Stimulated activated CD4-positive, alpha-beta T cell treated with anti-CD3 and anti-CD28 coated beads, Interleukin-1b, Interleukin-23, amount 100 ng/mL, for 1 hour (primary cell): ENCODE measurements at places on chromosomes 5 and 9.

GRCh38 chr9:34686732-34687131 is 4.3 kb downstream of the CCL19 start:
- no peak for DNase-seq

DNA sequence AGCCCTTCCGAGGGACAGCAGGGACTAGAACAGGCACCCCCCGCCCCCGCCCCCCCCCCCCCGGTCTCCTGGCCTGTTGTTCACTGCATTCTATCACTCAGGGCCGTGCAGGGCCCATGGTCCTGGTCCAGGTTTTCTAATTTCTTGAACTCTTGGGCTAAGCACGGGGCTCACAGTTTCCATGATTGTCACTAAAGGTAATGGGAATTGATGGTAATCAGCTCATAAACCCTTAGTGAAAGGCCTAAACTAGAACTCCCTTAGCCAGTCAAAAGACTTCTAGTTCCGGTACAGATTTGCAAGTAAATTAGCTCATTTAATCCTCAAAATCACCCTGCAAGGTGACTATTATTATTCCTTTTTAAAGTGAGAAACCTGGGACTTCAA is 14.7 kb upstream of the PWWP2A start:
- no peak for DNase-seq

- DNase-seq: no peak
Measured at GRCh38 chr9:137960496-137960895, 82.9 kb downstream of the CACNA1B start.

DNA sequence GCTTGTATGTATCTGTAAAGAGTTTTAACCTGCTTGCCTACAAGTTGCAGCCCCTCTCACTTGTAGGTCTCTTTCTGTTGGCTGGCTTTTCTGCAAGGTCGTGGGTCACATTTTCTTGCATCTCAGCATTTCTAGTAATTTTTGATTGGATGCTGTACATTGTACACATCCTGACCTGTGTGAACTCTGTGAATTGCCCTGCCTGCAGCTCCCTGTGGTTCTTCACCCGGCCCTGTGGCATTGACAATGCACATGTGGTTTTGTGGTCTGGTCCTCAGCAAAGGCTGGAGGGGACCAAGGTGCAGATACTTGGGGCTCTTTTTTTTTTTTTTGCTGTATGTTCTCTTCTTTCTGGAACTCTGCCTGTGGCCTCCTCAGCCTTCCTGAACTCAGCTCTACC is 53.6 kb downstream of the WNK2 start:
- no peak for DNase-seq

- DNase-seq: no peak
Measured at GRCh38 chr9:70079417-70080037, 35.9 kb downstream of the MAMDC2 start.

DNA sequence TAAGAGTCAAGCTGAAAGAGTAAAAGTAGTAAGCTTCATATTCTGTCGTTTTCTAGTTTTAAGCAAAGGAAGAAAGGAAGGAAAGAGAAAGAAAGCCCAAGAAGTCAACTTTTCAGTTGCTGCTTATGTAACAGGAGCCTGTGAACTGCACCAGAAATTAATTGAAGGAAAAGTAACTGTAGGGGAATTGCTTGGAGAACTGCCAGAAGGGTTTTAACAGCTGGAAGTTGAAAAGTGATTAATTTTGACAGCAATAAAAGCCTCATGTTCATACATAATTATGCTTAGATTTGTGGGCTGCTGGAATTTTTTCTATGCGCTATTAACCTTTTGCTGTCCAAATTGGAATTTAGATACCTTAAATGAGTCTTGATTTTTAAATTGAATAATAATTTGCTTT is 255.7 kb downstream of the ENC1 start:
- DNase-seq: no peak

DNA sequence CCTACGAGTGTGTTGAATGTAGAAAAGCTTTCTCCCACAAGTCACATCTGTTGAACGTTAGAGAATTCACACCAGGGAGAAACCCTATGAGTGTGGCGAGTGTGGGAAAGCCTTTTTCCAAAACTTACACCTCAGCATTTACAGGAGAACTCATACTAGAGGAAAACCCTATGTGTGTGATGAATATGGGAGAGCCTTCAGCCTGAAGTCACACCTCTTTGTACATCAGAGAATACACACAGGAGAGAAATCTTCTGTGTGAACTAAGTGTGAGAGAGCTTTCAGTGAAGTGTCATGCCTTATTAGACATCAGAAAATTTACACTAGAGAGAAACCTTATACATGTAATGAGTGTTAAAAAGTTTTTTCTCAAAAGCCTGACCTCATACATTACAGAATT is 41.8 kb upstream of the GPX3 start:
- no peak for DNase-seq

GRCh38 chr5:150762211-150762610 is 3.4 kb upstream of the DCTN4 start:
- DNase-seq: no peak

- DNase-seq: no peak
Measured at GRCh38 chr5:1057485-1058082, 49.0 kb downstream of the NKD2 start.

DNA sequence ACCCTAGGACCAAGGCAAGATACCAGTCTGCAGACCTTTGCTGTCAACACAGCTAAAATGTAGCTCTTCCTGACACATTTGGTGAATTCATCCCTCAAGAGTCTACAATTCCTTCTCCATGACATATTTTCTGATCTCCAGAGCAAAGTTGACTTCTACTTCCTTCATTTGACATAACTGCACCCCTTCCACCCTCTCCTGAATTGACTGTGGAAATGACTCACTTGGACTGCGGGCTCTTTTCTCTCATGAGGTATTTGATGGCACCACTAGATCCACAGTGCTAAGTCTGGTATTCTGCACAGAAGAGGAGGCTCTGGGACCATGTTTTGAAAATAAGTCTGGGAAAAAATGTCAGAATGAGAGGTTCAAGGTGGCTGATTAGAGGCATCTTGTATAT is 338.4 kb upstream of the TRPC7 start:
- no peak for DNase-seq

DNA sequence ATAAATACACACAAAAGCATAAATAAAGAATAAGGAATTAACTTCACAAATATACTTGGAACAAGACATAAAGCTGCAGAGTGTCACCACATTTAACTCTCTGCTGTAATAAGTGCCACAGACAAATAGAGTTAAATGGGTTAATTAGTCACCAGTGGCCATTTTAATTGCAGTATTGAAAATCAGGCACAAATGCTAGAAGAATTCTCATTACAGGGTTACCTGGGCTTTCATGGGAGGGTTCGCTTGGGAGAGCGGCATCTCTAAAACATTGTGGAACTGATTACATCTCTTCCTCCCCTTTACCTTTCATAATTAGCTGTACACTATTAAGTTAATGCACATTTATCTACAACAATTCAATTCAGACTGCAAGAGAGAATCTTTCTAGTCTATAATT is 505.3 kb upstream of the DAP start:
- DNase-seq: no peak

GRCh38 chr5:134070725-134071613 is 43.5 kb upstream of the TCF7 start:
- DNase-seq: no peak

DNA sequence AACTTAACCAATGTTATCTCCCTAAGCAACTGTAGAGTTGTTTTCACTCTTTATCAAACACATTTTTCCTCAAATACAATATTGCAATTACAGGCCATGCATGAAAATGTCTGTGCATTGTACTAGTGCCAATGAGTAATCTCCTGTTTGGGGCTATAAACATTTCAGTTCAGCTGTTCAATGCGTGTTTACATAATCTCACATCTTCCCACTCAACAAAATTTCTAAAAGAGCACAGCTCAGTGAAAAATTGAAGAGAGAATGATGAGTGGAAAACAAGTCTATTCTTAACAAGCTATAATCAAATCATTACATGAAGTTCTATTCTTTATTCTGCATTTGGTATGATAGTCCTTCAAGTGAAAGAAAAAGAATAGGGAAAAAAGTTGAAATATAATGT is 780.5 kb upstream of the CDH9 start:
- no peak for DNase-seq

- DNase-seq: no peak
Measured at GRCh38 chr5:126410623-126411022, 12.6 kb upstream of the GRAMD2B start.

- no peak for DNase-seq
Measured at GRCh38 chr5:67547682-67548081, 351.1 kb upstream of the CD180 start.

GRCh38 chr9:93257808-93258331 is 73.9 kb downstream of the WNK2 start:
- DNase-seq: no peak
